ENCODE measurements at places on chromosomes 7 and 10.

- DNase-seq, result no peak
Measured at GRCh38 chr7:92973293-92973731, 136.9 kb upstream of the CDK6 start.

DNA sequence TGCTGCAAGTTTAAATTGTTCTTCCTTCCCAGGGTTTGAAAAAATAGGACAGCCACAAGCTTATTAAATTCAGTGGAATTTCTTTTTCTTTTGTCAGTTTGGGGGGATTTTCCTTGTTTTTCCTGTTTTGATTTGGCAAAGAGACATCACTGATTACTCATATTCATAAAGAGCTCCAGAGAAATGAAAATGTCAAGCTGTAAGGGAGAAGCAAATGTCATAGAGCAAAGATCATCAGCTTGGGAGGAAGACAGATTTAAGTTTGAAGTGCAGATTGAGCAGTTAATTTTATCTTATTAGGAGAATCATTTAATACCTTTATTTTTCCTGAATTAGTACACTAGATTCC lies 255.8 kb upstream of the PHYHIPL start:
- no peak for DNase-seq

DNA sequence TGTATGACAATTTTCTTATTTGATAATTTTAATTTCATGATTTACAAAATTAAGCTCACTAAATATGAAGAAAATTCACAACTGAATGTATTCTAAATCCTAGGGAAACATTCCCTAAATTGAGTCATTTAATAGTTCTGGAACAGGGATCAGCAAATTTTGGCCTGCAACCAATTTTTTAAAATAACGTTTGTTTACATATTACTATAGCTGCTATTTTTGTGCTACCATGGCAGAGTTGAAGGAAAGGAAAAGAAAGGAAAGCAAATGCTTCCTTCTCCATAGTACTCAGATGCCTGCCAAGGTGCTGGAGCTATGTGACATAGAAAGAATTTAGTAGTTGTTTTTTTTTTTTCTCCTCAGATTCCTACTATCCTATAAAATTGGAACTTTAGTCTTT lies 1307.7 kb upstream of the LRRTM3 start:
- no peak for DNase-seq

GRCh38 chr10:11050301-11051287 lies 32.9 kb downstream of the CELF2 start:
- no peak for DNase-seq
